ENCODE measurements at places on chromosomes 16 and 17. TPM values are rescaled to one million over a fixed set of nuclear protein-coding genes. Genes with fewer than 3 reads are reported as not detected.

DNA sequence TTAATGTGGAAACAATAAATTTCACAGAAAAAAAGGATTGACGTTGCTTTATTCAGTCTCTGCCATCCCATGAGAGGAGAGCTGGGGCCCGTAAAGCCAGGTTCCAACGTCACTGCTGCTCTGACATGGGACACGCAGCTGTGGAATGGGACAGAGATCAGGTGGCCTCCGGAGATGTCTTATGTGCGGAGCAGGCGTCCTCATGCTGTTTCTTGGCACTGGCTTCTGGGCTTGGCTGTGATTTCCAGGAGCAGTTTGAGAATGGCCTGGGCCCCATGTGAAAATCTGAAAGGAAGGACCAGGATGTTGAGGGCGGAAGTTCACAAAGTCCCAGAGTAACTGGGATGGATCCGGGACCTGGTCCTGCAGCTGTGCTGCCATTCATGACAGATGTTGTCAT is 32.4 kb downstream of the NDEL1 start:
- DNase-seq = no peak

DNA sequence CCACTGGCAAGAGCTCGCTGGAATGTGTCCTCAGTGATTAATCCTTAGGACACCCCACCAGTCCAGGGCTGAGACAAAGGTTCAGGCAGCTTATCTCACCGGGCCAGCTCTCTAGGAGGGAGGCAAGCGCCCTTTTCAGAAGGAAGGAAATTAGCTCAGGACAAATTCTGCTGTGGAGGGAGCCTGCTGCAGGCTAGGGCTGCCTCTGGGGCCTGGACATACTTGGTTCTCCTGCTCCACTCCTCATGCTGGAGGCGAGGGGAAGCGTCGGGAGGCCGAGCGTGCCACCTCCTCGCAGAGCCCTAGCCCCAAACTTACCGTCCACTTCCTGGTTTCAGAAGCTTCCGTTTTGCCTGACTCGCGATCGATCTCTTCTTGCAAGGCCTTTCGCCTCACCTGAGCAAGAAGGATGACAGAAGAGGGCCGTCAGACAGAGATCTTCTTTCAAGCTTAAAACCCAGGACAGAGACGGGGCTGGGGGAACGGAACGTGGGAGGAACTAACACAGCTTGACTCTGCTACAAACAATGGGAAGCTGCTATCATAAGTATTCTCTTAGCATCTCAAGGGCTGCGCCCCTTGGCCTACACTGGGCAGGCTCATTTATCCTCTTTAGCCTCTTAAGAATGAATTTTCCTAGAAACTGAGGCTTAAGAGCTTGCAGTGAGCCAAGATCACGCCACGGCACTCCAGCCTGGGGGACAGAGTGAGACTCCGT is 7.7 kb downstream of the KNOP1 start:
- no peak for DNase-seq

NUPR1 gene
- 0.56 TPM for total RNA-seq

DNA sequence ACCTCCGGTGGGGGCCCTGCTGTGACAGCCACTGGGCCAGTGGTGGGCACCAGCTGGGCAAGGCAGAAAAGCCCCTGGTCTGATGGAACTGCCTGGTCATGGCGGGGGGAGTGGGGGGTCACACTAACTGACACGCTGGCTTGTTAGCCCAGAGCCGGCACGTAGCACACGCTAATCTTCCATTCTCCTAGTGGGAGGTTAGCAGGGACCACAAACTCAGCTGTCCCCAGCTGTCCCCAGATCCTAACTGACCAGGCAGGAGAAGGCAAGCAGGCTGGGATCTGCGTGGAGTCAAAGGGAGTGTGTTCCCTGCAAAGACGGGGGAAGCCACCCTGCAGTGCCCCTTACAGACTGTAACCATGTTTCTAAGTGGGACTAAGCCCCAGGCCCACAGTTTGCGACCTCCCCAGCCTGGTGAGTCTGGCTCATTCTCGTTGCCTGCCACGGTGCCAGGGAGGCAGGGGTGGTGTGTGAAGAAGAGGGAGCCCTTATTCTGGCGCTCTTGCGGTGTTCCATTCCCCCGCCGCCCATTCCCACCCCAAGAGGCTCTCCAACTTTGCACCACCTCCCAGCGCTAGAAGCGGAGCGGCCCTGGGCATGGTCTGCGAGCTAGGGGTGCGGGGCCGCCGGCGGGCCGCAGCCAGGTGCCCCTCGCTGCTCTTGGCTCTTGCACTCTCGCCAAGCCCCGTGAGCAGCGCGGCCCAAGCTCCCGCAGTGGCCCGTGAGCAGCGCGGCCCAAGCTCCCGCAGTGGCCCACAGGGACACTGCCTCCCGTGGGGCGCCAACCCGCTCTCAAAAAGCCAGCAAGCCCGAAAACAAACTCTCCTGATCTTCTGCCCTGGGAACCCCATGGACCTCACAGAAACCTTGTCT is 12.1 kb upstream of the ZNF423 start:
- no peak for DNase-seq
